ENCODE measurements at places on chromosomes 12 and 14.

DNA sequence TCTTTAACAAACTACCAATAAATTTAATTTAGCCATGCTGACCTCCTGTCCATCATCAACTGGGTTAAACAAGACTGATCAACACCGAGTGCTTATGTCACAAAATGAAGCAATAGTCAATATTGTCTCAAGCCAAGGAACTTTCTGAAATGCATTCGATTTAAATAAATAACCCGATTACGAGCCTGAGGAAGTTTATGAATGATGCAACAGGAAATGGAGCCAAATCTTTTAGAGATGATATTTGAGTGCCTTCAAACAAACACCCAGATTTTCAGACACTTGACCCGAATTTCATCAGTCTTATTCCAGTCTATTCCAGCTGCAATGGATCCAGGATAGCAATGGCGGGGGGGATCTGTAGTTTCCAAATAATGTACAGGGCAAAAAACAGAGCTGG is 27.9 kb downstream of the FAR2 start:
- no peak for DNase-seq

- no peak for DNase-seq
These were observed 99.5 kb downstream of the CALM1 start for GRCh38 chr14:90496379-90496778.

GRCh38 chr12:120710031-120710804 is at the start of gene UNC119B:
Gene UNC119B, plus strand, starts transcription at chr12:120710458. Its CDS starts 17 bp downstream, at chr12:120710475.
- peak; percentile 69 for DNase-seq

DNA sequence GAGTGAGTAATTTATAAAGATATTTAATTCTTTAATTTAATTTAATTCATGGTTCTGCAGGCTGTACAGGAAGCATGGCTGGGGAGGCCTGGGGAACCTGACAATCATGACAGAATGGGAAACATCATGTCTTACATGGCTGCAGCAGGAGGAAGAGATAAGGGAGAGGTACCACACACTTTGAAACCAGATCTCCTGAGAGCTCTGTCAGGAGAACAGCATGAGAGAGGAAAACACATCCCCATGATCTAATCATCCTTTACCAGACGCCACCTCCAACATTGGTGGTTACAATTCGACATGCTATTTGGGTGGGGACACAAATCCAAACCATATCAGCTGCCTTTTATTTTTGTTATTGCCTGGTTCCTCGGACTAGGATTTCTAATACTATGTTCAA is 928.6 kb downstream of the TMEM121 start:
- DNase-seq: no peak

GRCh38 chr14:103748534-103748857 is 32.9 kb downstream of the ZFYVE21 start:
- DNase-seq: no peak

DNA sequence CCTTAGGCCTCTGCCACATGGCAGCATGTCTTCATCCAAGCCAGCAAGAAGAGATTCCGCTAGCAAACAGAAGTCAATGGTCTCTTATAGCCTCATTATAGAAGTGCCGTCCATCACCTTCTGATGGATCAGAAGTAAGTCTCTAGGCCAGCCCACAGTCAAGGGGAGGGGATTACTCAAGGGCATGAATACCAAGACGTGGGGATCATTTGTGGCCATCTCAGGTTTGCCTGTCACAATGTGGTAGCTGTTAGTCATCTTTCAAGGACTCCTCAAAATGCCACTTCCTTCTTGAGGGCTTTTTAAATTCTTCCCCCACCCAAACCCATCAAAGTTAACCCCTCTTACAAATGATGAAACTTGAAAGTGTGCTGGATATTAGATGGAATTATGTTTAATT is 8.1 kb upstream of the ADCY6 start:
- no peak for DNase-seq

- no peak for DNase-seq
These were observed 1.5 kb upstream of the TSPAN8 start for GRCh38 chr12:71159264-71159663.

DNA sequence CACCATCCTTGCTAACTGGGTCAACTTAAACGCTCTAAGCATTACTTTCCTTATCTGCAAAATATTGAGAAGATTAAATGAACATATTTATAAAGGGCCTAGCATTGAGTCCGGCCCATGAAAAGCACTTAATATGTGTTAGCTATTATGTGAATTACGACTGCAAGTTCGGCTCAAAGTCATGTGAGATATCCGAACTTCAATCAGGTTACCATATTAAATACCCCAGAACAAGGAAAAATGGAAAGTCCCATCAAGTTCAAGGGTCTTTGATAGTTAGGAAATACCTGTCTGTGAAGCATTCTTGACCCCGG is 487 bp upstream of the NRDE2 start:
- DNase-seq: no peak

DNA sequence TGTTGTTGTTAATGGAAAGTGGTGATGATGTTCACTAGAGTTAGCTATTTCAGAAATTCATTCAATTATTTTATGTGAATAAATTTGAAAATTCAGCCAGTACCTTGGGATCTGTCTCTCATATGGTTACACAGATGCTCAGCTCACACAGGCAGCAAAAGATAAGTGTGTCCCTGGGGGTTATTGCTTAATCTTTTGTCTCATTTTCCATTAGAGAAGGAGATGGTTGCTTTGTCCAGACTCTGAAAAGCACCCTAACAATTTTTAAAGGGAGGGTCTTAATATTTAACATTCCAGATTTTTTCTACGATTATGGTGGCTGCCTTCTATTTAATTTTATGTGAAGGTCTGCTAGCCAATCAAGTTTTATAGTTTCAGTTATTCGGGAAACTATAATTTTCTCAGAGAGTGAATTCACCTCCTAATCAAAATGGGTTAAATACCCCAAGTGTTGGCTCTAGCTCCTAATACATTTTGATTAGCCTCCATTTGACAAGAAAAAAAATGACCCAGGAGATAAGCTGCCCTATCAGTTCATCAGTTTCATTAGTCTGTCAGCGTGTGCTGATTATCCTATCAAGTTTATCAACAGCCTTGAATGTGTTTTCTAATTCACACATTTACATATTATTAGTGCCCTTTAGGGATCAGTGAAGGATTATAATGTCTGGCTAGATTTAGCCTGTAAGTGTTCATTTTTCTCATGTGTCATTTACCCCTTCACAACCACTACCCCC is 282.1 kb downstream of the TMTC2 start:
- no peak for DNase-seq

DNA sequence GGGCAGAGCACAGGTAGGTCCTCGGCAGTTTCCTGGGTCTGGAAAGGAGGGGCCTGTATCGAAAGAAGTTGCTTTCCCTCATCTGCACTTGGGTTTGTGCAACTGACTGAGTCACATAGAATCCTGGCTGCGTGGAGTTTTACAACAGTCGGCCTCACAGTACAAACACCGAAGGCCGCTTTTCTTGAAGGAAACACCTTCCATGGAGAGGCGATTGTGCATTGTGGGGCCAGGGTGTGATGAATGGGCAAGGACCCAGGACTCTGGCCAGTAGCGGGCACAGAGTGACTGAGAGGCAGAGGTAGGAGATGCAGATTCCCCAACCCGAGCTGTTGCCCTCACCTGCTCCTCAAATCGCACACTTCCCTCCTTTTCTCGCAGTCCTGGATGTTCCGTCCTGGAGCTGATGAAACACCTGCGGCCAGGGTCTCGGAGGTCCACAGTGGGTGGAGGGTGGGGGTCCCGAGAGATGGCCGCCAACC is 7.7 kb downstream of the CCND2 start:
- no peak for DNase-seq

- DNase-seq: no peak
These were observed 2.5 kb downstream of the HNF1A start for GRCh38 chr12:120980800-120981368.

DNA sequence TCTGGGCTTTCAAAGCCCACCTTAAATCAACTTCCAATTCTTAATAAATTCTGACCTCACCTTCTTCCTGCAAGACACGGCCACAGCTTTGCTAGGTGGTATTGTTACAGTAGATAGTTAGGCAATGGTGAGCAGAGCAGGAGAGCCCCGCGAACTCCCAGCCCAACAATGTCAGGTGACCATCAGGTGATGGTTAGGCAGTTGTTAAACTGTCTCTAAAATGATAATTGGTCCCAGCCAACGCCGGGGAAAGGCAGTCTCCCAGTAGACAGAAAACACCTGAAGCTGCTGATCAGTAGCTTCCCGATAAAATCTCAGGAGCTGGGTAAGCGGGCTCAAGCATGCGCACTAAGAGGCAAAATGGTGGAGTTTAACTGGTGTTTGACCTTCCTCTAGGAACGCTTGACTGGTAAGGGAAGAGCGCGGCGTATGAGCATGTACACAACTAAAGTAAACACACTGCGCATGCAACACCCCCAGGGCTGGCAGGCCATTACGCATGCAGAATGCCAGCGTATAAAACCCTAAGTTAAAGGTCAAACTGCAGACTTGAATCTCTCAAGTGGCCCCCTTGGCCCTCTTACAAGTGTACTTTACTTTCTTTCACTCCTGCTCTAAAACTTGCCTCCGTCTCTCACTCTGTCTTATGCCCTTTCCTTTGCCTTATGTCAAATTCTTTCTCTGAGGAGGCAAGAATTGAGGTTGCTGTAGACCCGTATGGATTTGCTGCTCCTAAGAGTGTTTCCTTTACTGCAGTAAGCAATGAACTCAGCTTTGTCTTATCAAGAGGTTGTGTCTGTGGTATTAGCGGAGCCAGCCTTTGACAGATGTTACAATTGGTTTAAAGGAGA is 113.5 kb downstream of the C12orf75 start:
- no peak for DNase-seq

GRCh38 chr12:131830914-131831571 is 2.9 kb downstream of the MMP17 start:
- no peak for DNase-seq
